ENCODE measurements at places on chromosomes 5 and 9.

- DNase-seq: no peak
Observed at GRCh38 chr9:109986521-109986991, 206.6 kb downstream of the PALM2AKAP2 start.

- no peak for DNase-seq
Observed at GRCh38 chr9:120910643-120911042, 16.0 kb downstream of the TRAF1 start.

GRCh38 chr9:121998513-121999049, 94.5 kb downstream of the TTLL11 start:
- no peak for DNase-seq

DNA sequence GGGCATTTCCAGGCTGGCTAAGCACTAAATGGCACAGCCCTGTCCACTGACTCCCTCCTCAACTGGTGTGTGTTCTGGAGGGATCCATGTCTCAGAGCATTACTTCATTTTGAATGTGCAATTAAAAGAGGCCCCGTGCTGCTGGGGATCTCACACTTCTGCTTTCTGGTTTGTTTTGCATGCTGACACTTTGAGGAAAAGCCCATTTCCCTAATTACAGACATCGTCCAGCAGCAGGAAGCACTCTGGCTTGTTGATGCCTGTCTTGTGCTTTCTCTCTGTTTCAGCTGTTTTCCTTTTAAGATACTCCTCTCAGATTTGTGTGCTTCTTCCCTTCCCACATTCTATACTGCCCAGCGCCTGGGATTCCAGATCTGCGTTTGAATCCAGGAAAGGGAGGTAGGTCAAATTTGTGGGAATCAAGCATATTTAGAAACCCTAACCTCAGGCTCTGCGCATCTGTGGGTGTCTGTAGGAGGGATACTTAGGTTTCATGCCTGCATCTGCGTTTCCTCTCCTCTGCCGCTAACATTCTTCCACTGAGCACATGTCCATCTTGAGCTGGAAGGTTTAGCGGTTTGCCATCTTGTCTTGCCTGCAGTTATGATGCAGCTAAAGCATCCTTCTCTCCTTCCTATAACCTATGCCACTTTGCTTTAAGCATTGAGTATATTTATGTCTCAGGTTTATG, 25.7 kb downstream of the SYK start:
- peak; percentile 4 for DNase-seq

- DNase-seq: no peak
Observed at GRCh38 chr5:103582364-103582763, 19.8 kb upstream of the NUDT12 start.

DNA sequence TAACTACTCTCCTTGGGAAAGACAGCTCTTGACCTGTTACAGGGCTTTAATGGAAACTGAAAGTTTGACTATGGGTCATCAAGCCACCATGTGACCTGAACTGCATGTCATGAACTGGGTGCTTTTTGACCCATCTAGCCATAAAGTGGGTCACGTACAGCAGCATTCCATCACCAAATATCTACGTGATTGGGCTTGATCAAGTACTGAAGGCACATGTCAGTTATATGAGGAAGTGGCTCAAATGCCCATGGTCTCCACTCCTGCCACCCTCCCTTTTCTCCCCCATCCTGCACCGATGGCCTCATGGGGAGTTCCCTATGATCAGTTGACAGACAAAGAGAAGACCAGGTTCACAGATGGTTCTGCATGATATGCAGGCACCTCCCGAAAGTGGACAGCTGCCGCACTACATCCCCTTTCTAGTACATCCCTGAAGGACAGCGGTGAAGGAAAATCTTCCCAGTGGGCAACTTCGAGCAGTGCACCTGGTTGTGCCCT, 7.3 kb upstream of the FCN1 start:
- DNase-seq: no peak

DNA sequence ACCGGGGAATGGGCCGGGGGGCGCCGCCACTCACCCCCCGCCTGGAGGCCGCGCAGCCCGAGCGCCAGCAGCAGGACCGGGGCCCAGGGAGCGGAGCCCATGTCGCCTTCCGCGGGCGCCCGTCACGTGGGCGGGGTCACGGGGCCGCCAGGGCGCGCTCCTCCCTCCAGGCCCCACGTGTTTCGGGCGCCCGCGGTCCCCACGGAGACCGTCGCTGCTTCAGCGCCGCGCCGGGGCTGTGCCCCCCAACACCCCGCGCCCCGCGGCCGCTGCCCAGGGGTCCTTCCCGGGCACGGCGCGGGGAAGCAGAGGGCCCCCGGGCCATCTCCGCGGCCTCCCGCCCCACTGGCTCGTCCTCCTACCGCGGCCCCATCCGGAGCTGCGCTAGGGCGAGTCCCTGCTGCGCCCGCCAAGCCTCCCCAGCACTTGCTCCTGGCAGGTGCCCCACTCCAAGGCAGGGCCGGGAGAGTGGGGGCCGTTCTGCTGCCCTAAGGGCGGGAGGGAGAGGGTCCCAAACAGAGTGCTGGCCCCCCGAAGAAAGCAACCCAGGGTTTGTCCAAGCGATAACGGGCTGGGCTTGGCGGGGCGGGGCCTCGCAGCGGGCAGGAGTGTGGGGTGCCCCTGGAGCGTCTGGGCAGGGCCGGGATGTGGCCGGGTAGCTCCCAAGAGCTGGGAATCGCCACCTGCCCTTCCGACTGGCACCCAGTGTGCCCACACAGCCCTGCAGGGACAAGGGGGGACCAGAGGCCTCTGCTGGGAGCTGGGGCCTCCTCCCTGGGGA, at the start of gene DPP7:
Gene DPP7, minus strand, starts transcription at position 121 of the 781 bp plus-strand sequence. Its CDS starts 20 bp downstream, at position 101.
- DNase-seq: peak; percentile 63

DNA sequence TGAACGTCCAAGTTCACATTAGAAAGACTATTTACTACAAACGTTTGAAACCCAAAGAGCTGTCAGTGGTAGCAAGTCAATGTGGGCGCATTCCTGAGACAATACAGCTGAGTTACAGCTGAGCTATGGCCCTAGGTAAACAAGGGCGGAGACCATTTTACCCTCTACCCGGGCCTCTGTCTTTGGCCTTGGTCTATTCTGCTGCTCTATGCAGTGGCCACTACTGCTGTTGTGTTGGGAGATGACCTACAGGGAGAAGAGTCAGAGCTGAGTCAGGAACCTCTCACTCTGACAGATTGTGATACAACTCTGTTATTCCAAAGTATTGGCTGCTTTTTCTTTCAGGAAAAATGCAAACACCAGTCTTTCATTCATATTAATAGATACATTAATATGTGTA, 700.6 kb downstream of the SEMA5A start:
- no peak for DNase-seq

GRCh38 chr5:114305402-114306207, 56.3 kb upstream of the KCNN2 start:
- DNase-seq: no peak

DNA sequence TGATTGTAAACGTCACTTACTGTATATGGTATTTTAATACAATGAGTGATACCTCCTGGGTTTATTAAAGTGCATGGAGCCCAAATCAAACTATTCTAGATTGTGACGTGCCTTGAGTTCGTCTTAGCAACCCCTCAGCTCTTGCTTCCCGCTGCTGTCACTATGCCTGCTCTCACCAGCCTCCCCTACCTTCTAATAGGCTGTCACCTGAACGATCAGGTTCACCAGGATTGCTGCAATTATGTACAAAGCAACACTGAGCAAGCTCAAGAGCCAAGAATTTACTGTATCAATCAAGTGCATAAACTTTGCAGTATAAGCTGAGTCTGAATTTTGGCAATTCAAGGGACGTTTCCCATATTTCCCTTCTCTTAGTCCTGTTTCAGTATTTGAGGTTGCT, 3.0 kb downstream of the LECT2 start:
- DNase-seq: no peak

DNA sequence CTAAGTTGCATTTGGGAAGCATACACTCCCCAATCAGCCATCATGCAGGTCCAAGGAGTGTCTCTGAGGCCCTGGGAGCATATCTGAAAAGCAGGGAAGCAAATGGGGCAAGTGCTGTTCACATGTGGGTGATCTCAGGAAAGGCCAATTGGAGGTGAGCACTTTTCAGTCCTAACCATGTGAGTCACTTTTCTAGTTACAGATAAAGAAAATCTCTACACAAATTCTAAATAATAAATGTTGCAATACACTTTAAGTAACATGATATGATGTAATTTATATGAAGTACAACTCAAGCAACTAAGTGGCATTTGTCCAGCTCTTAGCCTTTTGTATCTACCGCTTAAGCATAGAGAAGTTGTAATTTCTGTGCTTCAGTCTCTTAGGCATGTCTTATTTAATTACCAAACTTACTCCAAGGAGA, 18.4 kb downstream of the ADAMTS16 start:
- no peak for DNase-seq

GRCh38 chr5:71719063-71719964, at the start of gene CARTPT:
Gene CARTPT, plus strand, starts transcription at chr5:71719275. Its CDS starts 19 bp downstream, at chr5:71719294.
- no peak for DNase-seq

DNA sequence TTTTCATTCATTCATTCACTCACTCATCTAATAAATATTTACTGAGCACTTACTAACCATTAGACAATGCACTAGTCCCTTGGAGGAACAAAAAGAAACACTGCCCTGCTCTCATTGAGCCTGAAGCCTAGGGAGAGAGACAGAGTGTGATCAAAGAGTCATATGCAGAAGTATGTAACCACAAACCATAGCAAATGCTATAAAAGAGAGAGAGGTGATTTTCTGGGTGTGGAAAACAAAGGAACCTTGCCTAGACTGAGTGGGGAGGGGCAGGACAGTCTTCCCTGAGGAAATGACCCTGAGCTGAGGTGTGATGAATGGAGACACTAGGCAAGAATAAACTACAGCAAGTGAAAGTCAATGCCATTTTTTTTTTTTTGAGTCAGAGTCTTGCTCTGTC, 10.8 kb upstream of the ADRA1B start:
- DNase-seq: no peak

- no peak for DNase-seq
Observed at GRCh38 chr5:108079753-108080152, 302.1 kb downstream of the FBXL17 start.

DNA sequence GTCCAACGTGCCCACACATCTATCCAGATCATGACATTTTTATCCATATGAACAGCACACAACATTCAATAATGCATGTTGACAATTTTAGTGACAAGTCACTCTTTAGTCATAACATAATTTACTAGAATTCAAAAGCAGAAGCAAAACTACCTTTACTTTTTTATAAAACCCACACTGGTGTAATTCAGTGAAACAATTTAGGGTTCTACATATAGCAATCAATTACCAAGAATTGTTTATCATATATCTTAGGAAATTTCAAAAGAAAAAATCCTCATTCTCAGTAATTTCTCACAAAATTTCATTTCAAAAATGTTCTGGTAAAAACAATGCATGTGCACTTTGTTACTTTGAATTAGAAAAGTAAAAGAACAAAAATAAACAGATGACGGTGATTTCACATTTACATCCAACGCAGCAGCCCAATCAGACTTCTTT, 12.6 kb downstream of the AUH start:
- DNase-seq: no peak

DNA sequence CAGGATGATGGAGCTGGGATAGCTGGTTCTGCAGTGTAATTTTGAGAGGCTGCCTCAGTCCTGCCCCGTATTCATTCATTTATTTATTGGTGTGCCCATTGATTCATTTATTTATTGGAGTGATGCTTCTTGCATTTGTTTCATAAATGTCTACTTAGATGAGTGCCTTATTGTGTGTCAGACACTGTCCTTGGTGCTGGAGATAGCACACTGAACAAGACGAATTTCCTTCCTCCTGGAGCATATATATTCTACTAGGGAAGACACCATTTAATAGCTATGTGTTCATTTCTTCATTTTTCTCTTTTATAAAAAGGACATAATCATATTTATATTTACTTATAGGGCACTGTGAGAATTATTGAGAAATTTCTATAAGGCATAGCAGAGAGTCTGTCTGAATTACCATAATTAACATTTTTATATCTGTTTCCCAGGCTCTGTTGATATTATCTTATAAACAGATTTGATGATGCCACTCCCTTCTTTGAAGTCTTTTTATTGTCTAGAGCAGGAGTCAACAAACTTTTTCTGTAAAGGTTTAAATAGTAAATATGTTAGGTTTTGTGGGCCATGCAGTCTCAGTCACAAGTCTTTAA, 433.9 kb upstream of the ZNF608 start:
- no peak for DNase-seq

DNA sequence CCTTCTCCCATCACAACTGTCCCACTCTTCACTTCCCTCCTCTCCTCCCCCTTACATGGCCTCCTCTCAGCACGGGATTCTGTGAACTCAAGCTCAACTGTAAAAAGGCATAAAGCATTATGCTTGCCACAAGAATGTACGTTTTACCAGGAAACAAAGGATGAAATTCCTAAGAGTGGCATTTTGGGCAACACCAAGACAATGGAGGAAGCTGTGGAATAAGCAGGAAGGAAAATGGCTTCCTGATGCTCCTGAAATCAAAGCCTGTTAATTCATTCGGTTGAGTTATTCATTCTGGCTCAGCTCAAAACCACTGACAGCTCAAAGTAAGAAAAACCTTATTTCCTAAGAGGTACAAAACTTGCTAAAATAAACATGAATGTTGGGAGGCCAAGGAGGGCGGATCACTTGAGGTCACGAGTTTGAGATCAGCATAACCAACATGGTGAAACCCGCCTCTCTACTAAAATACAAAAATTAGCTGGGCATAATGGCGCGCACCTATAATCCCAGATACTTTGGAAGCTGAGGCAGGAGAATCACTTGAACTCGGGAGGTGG, 40.8 kb upstream of the DMRT1 start:
- no peak for DNase-seq

- DNase-seq: no peak
Observed at GRCh38 chr5:132629230-132629944, 28.6 kb upstream of the IL13 start.
